CD4-positive, alpha-beta T cell (primary cell): ENCODE measurements at places on chromosomes 11 and 22. TPM values are rescaled to one million over a fixed set of nuclear protein-coding genes. Genes with fewer than 3 reads are reported as not detected.

The OR51B5 gene
- total RNA-seq: not detected

The MRPL23 gene
- 31.1 TPM for total RNA-seq

The JAM3 gene
- total RNA-seq: 15.3 TPM

The GGT5 gene
- total RNA-seq: not detected

The TEX12 gene
- total RNA-seq: 0.39 TPM

The UBQLN3 gene
- not detected for total RNA-seq

The EMID1 gene
- not detected for total RNA-seq

The TSGA10IP gene
- not detected for total RNA-seq

The PRG2 gene
- total RNA-seq: 1.1 TPM

The MMP26 gene
- not detected for total RNA-seq

The MYO7A gene
- total RNA-seq: 0.61 TPM

The SPTBN2 gene
- total RNA-seq: not detected

The BTG4 gene
- total RNA-seq: not detected

The ANKK1 gene
- 1.2 TPM for total RNA-seq

The VSIG2 gene
- total RNA-seq: not detected

The JHY gene
- 4.6 TPM for total RNA-seq

The OR10V1 gene
- not detected for total RNA-seq

The XKR3 gene
- not detected for total RNA-seq

The ALDH3B2 gene
- not detected for total RNA-seq

The ACR gene
- total RNA-seq: not detected

The GGTLC2 gene
- total RNA-seq: not detected

The TREH gene
- total RNA-seq: not detected

The MMP1 gene
- total RNA-seq: not detected

The OLFML1 gene
- total RNA-seq: not detected

The KCNK4 gene
- 0.14 TPM for total RNA-seq

The SLC7A4 gene
- not detected for total RNA-seq

The TRIM34 gene
- total RNA-seq: 3.5 TPM

The TSSK2 gene
- total RNA-seq: 0.31 TPM

The RASD2 gene
- total RNA-seq: 1.6 TPM

The DAGLA gene
- total RNA-seq: 0.73 TPM

The KCNC1 gene
- total RNA-seq: not detected

The VPREB1 gene
- total RNA-seq: not detected

The OR5P2 gene
- total RNA-seq: not detected

The PICK1 gene
- 25.6 TPM for total RNA-seq

The ZNF70 gene
- total RNA-seq: 1.3 TPM

The B4GALNT4 gene
- 4.2 TPM for total RNA-seq

The DKK3 gene
- 0.61 TPM for total RNA-seq

The PDGFB gene
- 0.45 TPM for total RNA-seq

The SCGB2A2 gene
- total RNA-seq: not detected

The USH1C gene
- not detected for total RNA-seq

The PRR5 gene
- total RNA-seq: 29.0 TPM

The RAB39A gene
- total RNA-seq: not detected

The SPDYC gene
- not detected for total RNA-seq

The PKP3 gene
- not detected for total RNA-seq

The SHANK3 gene
- total RNA-seq: not detected

The KRTAP5-7 gene
- total RNA-seq: not detected

The SMIM35 gene
- total RNA-seq: 0.06 TPM

The SLC22A9 gene
- not detected for total RNA-seq

The NXPE4 gene
- not detected for total RNA-seq

The MPPED2 gene
- total RNA-seq: 0.96 TPM
